Keratinocyte (primary cell): ENCODE measurements at places on chromosomes 2 and 18.

- DNase-seq = no peak
Observed at GRCh38 chr2:231711677-231712450, 3.5 kb downstream of the PTMA start.

DNA sequence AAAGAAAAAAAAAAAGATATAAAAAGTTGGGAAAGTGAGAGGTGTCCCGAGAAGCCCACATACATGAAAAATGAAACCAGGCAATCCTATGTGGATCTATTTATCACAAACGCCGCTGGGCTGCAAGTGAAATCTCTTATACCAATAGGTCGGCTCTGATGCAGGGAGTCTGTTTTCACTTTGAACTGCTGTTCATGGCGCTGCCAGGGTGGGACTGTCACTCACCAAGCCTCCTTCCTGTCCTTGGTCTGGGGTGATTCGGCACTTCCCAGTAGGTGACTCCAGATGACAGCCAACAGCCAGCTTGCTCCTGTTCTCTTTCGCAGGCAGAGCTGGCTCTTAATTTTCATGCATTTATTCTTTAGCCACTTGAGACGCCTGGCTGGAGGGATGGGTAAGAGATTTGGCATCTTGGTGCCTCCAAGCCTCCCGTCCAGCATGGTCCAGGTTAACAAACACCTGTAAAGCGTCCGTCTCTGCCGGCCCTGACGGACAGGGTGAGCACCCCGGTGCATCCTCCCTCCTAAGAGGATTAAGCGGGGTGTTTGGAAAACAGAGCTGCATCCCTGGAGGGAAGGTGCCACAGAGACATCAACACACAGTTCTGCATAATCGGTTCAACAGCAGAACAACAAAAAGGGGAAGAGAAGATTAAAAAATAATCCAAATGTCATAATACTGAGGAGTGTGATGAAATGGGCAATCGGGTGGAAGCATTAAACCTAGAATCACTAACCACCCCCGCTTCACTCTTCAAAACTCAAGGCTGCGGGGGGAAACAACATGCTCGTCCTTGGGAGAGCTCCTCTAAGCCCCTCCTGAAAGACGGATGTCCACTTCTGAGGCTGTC lies 58.7 kb downstream of the STEAP3 start:
- DNase-seq = no peak

GRCh38 chr2:162382278-162382677 lies 38.3 kb downstream of the GCA start:
- DNase-seq = no peak

- no peak for DNase-seq
Observed at GRCh38 chr2:136129601-136130000, 11.7 kb upstream of the CXCR4 start.

DNA sequence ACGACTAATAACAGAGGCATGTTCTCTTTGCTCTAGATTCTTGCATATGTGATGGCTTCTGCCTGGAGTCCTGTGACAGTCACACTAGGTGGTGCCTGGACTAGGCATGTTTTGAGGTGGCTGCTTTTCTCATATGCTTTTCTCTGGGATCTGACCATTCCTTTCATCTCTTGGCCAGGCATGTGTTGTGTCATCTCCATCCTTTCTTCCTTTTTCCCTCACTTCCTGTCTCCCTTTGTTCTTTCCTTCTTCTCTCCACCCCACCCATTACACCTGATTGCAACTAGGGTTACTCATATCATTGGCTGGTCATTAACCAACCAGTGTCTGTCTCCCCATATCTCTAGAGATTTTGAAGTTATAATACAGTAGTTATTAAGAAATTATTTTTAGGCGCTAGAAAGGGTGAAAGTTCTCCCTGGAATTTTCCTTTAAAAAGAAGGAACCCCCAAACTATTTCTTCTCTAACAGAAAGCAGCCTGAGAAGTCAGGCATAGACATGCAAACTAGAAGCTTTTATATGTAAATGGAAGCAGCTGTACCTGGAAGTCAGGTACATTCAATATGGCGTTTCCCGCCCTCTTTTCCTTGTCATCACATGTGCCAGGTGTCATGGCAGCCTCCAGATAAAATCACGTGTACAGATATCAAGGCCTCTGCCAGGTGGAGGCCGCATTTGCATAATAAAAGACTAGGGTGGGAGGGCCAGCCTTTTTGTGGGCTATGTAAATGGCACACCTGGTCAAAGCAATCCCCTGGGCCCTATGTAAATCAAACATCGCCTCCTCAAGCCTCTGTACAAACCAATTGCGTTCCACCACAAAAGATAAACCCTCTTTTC lies 220.4 kb upstream of the MEX3C start:
- DNase-seq = no peak

GRCh38 chr18:66994790-66995189 lies 390.9 kb upstream of the CDH19 start:
- no peak for DNase-seq
